Stimulated activated naive B cell treated with anti-CD40 and anti-IgM and Interleukin-4, amounts not matched to agents 10 μg/mL and 1 μg/mL and 100 μg/mL, for 72 hours (primary cell): ENCODE measurements at places on chromosomes 3 and 15.
A peak's percentile ranks its signal among the peaks of the same experiment; 100 is the strongest.

GRCh38 chr15:90227816-90228772 lies 5.6 kb downstream of the CIB1 start:
- no peak for DNase-seq

- no peak for DNase-seq
Measured at GRCh38 chr3:130459944-130460343, 57.0 kb upstream of the COL6A6 start.

GRCh38 chr15:90015749-90016148 lies 14.6 kb downstream of the ZNF710 start:
- no peak for DNase-seq

GRCh38 chr3:151203051-151203420 lies at the start of gene GPR171:
Gene GPR171, minus strand, starts transcription at chr3:151203216. Its CDS starts 3,830 bp downstream, at chr3:151199386.
- peak; percentile 41 for DNase-seq

DNA sequence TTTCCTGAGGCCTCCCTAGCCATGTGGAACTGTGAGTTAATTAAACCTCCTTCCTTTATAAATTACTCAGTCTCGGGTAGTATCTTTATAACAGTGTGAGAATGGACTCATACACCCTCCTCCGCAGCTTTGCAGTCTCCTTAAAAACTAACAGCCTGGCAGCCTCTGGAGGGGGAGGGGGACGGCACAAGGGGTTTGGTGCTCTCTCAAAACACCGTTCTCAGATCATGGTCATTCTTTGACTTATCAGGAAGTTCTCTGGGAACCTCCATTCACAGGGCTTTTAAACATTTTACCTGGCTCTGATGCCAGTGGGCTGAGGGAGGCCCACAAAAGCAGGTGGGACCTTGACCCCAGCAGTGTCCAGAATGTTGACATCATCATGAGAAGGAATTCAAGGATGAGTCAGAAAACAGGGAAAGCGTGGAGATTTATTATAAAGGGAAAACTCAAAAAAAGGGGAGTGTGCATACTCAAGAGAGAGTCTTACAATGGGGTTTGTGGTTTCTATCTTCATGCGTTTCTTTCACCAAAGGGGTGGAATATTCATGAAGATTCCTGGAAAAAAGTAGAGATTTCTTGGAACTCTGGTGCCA lies 43.9 kb downstream of the ONECUT1 start:
- DNase-seq = no peak
